ENCODE measurements at places on chromosomes 13 and 19.

DNA sequence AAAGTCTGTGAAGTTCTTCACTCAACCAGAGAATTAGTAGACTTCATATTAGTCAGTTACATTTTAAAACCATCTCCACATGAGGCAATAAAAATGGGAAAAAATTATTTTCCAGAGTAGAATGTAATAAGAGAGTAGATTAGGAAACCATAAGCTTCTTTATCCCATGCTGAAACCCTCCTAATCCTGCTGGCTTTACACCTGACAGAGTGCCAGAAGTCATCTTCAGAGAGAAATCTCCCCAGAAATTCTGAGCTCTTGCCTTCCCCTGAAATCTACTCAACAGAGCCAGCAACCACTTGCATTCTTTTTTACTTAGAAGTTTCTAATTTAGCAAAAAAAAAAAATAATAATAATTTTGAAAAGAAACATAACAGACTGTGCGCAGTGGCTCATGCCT, 279.9 kb downstream of the NHLRC3 start:
- DNase-seq = no peak

DNA sequence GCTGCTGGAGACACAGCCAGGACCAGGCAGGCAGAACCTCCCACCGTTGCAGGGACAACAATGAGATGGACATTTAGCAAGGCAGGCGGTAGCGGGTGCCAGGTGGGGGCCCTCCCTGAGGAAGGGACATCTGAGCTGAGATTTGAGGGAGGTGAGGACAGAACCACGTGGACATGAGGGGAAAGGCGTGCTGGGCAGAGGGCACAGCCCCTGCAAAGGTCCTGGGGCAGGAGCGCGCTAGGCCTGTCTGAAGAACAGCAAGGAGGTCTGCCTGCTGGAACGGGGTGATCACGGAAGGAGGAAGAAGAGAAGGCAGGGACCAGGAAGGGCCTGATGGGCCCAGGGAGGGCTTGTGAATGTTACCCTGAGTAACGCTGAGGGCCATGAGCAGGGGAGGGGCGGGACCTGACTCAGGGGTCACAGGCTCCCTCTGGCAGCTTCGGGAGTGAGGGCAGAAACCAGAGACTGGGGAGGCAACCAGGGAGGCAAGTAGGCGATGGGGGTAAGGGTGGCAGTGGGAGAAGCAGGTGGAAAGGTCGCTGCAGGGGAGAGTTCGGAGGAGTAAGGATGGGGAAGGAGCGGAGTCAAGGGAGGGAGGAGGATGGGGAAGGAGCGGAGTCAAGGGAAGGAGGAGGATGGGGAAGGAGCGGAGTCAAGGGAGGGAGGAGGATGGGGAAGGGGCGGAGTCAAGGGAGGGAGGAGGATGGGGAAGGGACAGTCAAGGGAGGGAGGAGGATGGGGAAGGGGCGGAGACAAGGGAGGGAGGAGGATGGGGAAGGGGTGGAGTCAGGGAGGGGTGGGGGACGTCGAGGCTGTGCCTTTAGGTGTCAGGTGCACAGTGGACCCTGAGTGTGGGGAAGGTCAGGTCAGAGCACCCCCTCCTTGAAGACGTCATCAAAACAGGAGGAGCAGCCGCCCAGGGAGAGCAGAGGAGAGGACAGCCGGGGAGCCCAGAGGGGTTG, 15.7 kb upstream of the B3GNT3 start:
- peak; percentile 52 for DNase-seq

DNA sequence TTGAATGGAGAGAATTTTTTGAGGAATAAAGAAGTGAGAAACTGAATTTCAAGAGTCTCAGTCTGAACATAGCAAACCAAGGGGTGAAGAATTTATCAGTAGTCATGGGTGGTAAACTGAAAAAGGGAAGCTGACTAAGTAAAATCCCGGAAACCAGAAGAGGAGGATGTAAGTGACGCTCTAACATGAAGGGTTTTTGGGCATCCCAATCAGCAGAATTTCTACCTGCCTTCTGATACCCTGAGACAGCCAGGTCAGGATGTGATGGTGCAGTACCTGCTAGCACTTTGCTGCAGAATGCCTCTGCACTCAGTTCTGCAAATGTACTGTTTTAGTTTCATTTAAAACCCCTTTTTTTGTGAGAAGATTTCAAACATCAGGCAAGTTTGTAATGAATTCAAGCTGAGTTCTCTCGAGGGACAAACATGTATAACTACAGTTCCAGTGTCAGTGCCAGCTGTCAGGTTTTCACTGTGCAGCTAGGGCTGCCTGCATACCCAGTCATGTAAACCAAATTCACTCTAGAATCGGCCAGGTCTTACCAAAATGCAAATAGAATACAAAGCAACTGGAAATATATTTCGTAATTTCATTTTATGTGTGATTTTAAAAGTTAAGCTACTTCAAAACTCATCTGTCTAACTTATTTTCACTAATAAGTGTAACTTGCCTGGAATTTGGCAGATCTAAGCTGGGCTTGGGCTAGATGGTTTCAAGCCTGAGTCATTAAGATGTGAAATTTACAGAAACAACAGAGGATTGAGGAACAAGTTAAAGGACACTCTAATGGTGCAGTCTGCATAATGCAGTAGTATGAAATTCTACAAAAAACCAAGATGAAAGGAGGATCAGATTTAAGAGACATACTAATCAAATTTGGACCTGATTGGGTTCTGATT, 13.8 kb downstream of the METTL21C start:
- DNase-seq = no peak

GRCh38 chr13:69198706-69199105, 908.9 kb upstream of the ATXN8OS start:
- no peak for DNase-seq

GRCh38 chr13:27406178-27406939, 18.1 kb upstream of the GTF3A start:
- DNase-seq = peak; percentile 62

DNA sequence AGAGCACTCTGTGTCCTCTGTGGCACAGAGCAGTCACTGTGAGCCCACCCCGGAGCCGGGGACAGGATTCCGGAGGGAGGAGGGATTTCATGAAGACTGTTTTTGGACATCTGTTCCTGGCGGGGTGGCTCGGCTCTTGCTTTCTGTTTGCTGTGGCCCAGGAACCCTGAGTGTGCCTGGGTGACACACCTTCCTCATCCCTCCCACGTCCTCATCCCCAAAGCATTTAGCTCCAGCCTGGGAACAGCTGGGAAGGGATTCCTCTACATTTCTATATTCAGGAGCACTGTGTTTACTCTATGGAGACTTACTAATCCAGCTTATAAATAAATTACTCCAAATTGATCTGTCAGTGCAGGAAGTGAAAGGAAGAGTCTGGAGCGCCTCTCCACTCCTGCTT, 97.8 kb upstream of the UBL3 start:
- no peak for DNase-seq

DNA sequence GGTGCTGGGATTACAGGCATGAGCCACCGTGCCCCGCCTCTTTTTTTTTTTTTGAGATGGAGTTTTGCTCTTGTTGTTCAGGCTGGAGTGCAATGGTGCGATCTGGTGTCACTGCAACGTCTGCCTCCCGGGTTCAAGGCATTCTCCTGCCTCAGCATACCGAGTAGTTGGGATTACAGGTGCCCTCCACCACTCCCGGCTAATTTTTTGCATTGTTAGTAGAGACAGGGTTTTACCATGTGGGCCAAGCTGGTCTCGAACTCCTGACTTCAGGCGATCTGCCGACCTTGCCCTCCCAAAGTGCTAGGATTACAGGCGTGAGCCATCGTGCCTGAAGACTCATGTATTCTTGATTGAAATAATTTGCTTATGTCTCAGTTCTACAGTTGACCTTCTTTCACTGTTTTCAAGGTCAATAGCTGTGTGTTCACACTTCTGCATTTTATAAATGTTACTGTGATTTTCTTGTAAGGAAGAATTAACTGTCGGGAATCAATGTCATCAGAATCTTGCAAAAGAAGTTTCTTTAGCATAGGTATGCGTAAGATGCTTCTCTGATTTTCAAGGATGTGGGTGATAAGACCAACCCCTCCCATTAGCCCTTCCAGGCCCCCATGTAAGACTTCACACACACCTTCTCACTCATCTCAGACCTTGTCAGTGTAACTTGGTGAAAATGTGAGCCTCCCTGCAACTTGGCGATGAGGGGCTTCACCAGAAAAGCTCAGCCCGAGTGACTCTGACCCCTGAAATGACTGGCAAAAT, 12.7 kb upstream of the ZNF701 start:
- DNase-seq = no peak

DNA sequence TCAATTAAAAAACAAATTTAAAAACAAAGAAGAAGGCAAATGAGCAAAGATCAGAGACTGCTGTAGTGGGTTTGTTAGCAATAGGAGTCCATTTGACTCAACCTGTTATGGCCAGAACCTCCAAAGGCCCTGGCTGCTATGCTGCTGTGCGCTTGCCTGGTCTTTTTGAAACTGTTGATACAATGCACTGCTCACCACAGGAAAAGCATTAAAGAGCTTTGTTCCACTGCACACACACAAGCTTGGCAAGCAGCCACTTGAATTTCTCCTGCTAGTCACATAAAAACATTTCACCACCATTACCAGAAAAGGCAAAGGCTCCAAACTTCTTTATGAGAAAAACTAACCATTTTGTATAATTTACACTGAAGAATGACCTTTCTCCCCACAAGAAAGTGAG, 132.2 kb downstream of the FREM2 start:
- DNase-seq = no peak

DNA sequence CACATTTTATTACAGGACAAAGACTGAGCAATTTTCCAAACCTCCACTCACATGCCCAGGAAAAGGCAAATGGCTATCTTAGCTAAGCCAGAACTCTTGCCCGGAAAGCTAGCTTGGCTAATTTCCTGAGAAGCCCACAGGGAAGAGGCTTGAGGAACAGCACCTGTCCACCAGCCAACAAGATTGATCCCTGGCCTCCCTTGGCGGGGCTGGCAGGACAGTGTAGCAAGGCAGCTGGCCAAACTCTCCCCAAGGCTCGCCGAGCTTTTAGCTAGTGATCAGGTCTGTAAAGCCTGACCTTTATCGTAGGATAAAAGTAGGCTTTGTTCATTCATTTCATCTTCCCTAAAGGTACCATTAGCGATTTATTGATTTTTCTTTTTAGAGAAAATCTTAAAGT, 101.4 kb downstream of the UQCRFS1 start:
- DNase-seq = no peak

DNA sequence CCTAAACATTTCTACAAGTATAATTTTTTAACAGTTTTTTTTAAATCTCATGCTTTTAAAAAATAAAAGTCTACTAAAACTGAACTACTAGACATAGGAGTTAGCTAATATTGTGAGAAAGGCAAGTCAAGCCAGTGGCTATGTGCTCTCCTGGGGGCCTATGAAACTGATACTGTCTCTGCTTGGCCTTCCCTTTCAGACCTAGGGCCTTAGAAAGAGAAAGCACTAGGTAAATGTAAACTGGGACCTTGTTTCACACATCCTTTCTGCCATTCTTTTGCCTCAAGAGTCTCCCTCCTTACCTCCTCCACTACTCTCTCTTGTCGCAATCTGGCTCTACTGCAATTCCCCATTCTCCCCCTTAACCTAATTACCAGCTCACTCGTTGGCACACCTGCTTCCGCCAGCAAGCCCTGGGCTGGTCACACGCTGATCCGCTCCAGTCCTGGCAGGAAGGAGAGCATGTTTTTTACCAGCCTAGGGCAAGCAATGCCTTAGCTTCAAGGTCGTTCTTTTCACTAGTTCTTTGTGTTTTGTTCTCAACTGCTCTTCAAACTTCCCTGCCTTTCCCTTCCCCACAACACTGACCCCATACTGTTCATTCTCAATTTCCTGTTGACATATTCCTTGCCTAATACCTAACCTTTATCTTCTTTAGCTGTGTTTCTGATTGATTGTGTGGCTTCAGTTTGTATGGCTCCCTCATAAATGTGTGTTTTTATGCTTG, 23.1 kb downstream of the TBC1D4 start:
- no peak for DNase-seq

GRCh38 chr13:110162053-110162452, 144.9 kb downstream of the COL4A1 start:
- DNase-seq = no peak

DNA sequence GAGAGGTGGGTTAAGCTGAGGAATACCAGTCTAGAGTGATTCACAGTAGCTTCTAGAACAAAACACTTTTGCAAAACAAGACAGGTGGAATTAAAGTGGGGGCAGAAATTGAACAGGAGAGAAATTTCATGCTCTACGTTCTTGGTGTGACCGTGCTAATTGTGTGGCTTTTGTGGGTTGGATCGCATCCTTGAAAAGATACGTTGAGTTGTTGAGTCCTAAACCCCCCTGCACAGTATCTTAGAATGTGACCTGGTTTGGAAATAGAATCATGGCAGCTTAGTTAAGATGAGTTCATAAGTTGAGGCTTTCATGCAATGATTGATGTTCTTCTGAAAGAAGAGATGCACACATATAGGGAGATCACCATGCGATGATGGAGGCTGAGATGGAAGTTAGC, 308.2 kb downstream of the ATP8A2 start:
- DNase-seq = no peak
